Right hindlimb (tissue), 1 donor: ENCODE measurements at places on chromosomes 6 and 20.

GRCh38 chr6:167153521-167153959 is 4.2 kb downstream of the GPR31 start:
- no peak for DNase-seq

- DNase-seq = no peak
Measured at GRCh38 chr6:9204171-9204570, 768.8 kb upstream of the SLC35B3 start.

- DNase-seq = peak; percentile 3
Measured at GRCh38 chr6:38182426-38182825, 362.9 kb downstream of the ZFAND3 start.

DNA sequence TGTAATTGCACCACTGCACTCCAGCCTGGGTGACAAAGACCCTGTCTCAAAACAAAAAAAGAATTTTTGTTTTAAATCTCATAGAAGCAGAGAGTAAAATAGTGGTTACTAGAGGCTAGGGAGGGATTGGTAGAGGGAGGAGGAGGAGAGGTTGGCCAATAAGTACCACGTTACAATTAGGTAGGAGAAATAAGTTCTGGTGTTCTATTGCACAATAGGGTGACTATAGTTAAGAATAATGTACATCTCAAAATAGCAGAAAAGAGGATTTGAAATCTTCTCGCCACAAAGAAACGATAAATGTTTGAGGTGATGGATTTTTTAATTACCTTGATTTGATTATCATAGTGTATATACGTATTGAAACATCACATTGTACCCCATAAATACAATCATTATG is 27.1 kb upstream of the TOP1 start:
- no peak for DNase-seq

- no peak for DNase-seq
Measured at GRCh38 chr6:119575721-119576120, 226.2 kb upstream of the MAN1A1 start.

GRCh38 chr6:43967719-43968091 is 159.5 kb downstream of the MRPL14 start:
- DNase-seq = no peak

- DNase-seq = no peak
Measured at GRCh38 chr6:155079985-155080452, 84.9 kb downstream of the TIAM2 start.

DNA sequence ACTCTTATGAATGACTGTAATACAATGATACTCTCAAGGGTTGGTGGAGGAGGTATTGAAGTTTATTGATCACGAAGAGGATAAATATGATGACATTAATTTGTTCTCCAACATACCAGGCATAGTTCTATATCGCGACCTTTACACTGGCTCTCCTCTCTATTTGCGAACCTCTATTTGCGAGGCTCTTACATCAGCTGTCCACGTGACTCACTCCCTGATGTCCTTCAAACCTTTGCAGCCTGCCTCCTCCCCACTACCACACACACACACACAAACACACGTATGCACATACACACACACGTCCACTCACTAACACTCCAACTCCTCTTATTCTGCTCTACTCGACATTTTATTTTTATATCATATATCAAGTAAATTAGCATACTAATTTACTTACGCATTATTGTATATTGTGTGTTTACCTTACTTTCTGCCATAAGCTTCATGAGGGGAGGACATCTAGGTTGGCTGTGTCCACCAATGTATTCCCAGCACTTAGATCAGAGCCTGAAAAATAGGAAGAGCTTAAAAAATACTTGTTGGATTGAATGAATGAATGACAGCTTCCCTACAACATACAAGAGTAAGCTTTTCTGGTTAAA is 53.3 kb upstream of the TNFRSF21 start:
- no peak for DNase-seq

GRCh38 chr20:25692499-25692898 is 4.2 kb downstream of the ZNF337 start:
- no peak for DNase-seq

GRCh38 chr6:31567531-31568370 is 4.3 kb upstream of the LTA start:
- DNase-seq = no peak

GRCh38 chr20:63495741-63496595 is 2.9 kb downstream of the EEF1A2 start:
- no peak for DNase-seq

DNA sequence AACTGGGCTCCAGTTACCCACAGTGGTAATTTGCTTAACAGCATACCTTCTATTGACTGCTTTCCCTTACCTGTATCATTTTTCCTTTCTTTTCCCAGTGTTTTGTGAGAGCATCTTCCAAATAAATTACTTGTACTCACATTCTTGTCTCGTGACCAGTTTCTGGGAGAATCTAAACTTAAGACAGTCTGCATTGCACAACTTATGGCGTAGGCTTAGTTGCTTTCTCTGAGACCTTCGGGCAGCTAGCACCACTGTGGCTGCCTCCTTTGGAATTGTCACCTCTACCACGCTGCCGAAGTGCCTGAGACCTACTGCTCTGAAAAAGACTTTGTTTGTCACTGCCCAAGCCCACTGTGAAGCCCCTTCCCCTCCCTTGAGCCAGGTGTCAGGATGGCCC is 188.1 kb upstream of the BMP2 start:
- no peak for DNase-seq

- no peak for DNase-seq
Measured at GRCh38 chr6:168195712-168196111, 116.7 kb upstream of the FRMD1 start.

- DNase-seq = no peak
Measured at GRCh38 chr6:93104195-93104817, 315.1 kb downstream of the EPHA7 start.

GRCh38 chr6:97919631-97920030 is 636.6 kb upstream of the MMS22L start:
- no peak for DNase-seq

GRCh38 chr6:69416776-69417175 is 380.0 kb downstream of the LMBRD1 start:
- peak; percentile 83 for DNase-seq

- DNase-seq = no peak
Measured at GRCh38 chr6:25504661-25505060, 147.4 kb upstream of the SCGN start.

DNA sequence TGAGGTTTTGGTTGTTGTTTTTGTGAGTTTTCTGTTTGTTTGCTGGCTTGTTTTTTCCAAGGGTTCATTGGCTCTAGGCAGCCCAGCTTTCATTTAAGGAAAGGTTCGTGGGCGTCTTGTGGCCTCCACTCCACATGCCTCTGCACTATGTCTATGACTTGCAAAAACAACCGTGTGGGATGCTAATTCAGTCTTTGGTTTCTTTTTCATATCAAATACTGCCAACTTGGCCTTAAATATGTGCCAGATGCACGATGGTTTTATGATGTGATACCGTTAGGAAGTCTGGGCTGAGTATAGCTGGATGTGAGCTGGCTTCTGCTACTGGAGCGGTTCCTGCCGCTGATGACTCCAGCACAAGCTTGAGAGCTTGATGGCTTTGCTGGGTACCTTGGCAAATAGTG is 96.3 kb downstream of the BMP2 start:
- peak; percentile 40 for DNase-seq

DNA sequence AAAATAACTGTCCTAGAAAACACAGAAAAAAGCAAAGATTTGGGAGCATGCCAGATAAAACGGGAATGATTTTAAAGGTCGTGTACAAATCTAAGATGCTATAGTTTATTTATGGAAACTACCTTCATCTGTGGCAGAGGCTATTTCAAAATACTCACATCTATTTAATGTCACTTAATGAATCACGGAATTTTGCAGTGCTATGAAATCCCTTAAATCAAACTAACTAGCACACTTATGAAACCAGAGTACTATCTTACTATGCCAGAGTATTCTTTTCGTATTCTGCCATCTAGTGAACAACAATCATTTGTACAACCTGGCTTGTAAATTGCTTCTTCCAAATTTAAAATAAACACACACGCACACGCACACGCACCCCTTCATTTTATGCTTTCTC is 77.9 kb upstream of the BMP5 start:
- no peak for DNase-seq

DNA sequence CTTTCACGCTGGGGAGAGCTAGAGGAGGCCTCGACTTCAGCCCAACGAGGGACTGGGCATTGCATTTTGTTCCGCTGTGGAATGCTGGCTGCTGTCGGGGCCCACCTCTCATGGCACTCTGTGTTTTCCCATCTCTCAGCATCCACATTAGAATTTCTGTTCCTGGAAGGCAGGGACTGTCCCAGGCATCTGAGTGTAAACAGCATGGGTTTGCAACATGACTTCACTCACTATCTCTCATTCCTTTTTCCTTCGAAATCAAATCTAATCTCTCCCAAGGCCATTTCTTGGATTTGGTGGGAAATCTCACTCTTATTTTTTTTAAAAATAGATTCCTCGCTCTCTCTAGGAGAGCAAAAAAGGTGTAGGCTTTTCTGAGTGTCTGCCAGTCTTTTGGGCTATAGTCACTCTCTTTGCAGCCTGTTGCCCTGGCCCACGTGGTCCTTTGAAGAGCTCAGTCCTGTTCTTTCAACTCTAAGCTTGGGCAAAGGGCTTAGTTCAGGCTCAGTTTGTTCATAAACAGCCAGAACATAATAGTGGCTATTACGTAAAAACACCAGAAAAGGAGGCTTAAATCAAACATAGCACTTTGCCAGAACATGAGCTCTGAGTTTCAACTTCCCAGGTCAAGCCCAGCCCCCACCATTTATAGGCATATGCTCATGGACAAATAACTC is 284.6 kb upstream of the ZFP64 start:
- DNase-seq = no peak

DNA sequence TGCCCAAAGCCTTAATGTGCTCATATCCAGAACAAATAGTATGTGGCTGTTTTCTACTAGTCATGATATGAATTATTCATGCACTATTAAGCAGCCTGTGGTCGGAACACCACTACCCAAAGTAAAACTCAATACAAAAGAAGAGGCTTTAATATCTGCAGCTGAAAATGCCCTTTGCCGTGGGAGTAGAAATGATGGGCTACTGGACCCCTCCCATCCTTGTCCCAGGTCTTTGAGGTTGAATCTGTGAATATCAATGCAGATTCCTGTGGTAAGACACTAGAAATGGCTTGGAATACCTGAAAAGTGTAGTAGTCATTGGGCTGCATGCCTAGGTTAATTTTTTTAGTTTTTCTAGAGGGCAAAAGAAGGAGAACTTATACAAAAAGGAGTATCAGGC is 303.7 kb downstream of the TBC1D7 start:
- no peak for DNase-seq

DNA sequence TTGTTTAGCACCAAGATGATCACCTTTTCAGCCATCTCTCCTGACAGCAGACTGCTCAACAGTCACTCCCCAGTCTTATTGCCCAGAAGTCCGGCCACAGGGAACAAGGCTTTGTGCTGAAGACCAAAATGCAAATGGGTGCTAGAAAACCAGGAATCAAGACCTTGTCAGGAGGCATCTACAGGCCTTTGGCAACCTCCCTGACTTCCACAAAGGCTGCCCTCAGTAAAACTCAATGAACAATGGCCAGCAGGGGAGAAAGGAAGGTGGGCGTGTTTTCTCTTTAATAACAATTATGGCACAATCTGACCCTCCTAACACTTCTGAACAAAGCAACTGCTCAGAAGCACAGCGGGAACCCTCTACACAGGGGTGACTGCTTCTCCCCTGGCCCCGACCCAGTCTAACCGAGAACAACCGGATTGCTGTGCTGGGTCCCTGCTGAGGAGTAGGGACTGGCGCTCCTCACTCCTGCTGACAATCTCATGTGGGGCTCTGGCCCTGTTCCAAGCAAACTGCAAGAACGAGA is 41.6 kb downstream of the PLCG1 start:
- peak; percentile 24 for DNase-seq

- no peak for DNase-seq
Measured at GRCh38 chr20:515696-516095, 27.9 kb downstream of the CSNK2A1 start.

DNA sequence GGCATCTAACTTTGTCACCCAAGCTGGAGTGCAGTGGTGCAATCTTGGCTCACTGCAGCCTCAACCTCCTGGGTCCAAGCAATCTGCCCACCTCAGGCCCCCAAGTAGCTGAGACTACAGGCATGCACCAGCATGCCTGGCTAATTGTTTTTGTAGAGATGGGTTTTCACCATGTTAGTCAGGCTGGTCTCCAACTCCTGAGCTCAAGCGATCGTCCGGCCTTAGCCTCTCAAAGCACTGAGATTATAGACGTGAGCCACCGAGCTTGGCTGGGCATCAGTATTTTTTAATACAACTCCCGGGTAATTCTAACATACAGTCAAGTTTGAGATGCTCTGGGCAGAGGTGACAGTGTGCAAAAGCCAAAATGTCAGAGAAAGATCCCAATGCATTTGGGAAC is 73.5 kb downstream of the NFATC2 start:
- DNase-seq = no peak

DNA sequence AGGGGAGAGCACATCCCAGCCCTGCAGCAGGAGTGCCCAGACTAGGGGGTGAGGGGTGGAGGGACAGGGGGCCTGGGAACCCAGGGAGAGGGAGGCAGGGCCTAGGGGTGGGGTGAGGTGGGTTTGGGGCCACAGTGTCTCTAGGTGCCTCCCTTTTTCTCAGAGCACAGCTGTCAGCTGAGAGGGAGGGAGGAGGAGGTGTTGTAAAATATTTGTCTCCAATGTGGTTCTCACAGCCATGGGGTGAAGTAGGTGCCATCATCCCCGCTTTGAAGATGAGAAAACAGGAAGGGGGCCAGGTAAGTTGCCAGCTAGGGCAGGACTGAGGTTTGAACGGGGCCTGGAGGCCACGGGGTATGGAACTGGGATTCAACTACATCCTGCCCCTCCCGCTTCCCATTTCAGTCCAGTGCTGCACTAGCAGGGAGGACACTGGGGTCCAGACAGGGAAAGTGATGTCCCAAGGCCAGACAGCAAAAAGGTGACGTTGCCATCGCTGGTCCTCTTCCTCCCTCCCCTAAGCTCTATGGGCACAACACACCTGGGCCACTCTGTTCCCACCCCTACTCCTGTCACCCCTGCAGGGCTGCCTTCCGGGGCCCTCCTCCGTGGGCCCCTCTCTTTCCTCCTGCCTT is 20.3 kb downstream of the PACSIN1 start:
- DNase-seq = no peak

DNA sequence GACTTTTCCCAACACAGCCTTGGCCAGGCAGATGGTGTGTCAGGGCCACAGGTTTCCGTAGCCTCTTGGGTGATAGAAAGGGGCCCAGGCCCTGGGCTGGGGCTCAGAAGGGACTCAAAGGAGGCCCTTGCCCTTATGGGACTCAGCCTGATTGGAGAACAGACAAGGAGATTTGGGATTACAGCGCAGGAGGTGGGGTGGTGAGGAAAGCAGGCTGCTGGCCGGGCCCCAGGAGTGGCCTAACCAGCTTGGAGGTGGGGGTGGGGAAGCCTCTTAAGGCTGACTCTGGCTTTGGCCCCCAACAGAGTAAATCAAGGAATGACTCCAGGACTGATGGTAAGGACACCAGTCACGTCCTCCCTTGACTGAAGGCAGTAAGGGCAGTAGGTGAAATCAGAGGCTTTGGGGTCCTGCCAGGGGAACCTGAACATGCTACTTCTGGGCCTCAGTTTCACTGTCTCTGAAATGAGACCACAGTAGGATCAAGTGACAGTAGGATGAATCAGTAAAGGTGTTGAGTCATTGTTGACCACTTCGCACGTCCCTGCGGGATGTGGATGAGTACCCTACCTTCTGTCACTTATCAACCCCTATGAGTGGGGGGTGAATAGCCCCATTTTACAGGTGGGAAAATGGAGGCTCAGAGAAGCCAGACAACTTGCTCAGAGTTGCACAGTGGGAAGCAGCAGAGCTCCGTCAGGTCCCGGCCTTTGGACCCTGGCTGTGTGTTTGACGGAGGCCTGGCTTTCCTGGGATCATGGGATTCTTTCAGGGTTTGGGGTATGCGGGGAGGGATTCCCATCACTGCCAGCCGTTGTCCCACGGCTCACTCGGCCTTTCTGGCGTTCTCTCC is 4.5 kb downstream of the SNAI1 start:
- no peak for DNase-seq

GRCh38 chr6:10954590-10955010 is 67.7 kb downstream of the SYCP2L start:
- DNase-seq = peak; percentile 78
